ENCODE measurements at places on chromosomes 1 and 21.
A peak's percentile ranks its signal among the peaks of the same experiment; 100 is the strongest.

GRCh38 chr1:107649023-107649422, 316.0 kb downstream of the VAV3 start:
- DNase-seq: no peak

- DNase-seq: peak; percentile 98
These were observed 107.1 kb downstream of the NIBAN1 start for GRCh38 chr1:184866991-184867788.

DNA sequence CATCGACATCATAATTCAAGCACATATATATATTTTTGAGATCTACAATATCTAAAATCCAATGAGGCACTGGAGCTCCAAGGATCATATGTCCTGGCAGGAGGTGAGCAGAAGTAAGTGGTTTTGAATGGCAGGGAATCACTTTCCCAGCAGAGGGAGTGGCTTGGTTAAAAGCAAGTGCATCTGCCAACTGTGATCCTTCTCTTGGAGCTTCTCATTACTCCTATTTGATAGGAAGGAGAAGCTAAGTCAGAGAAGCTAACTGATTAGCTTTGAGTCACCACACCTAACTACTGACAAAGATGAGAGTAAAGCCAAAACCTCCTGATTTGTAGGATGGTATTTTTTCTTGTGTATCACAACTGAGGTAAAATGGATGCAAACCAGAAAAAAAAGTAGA, 55.0 kb downstream of the ALG14 start:
- DNase-seq: no peak

- no peak for DNase-seq
These were observed 40.8 kb downstream of the NTPCR start for GRCh38 chr1:232991238-232991637.

DNA sequence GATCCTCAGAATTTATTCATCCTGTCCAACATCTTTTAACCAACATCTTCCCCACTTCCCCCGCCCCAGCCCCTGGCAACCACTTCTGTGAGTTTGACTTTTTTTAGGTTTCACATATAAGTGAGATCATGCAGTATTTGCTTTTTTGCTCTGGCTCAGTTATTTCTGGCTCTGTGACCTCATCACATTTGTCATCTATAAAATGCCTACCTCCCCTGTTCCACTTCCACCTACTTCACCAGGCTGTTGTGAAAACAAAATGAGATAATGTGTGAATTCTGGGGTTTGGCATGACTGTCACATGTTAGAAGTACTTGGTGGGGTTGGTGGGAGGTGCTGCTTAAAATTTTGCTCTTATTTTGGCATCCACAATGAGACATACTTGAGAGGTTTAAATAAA, 18.4 kb downstream of the HHAT start:
- DNase-seq: no peak

DNA sequence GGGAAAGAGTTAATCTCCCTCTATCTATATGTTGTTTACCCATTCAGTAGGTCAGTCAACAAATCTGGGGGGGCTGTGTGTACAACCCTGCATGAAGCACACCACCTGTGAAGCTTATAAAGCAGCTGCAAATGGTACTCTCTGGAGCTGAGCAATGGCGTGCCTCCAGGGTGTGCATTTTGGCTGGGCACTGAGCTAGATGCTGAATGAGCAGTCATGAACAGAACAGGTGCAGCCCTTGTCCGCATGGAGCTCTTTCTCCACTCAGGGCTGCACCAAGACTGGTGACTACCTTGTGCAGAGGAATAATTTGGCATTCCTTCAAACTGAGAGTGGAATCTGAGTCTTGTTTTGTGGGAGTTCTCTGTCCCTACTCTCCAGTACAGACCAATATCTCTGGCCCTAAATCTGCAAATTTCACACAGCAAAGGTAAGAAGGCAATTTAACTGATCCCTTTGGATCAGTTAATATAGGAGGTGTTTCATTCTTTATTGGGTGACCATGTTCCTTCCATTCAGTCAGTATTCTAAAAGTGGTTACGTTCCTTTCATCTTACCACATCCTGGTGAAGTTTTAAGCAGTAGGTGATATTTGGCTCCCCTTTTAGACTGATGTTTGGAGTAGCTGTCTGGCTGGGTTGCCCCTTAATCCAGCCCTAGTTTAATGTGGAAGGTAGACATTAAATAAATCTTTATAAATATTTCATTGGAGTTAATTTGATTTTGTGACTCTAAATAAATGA, 76.0 kb downstream of the GPR88 start:
- no peak for DNase-seq

DNA sequence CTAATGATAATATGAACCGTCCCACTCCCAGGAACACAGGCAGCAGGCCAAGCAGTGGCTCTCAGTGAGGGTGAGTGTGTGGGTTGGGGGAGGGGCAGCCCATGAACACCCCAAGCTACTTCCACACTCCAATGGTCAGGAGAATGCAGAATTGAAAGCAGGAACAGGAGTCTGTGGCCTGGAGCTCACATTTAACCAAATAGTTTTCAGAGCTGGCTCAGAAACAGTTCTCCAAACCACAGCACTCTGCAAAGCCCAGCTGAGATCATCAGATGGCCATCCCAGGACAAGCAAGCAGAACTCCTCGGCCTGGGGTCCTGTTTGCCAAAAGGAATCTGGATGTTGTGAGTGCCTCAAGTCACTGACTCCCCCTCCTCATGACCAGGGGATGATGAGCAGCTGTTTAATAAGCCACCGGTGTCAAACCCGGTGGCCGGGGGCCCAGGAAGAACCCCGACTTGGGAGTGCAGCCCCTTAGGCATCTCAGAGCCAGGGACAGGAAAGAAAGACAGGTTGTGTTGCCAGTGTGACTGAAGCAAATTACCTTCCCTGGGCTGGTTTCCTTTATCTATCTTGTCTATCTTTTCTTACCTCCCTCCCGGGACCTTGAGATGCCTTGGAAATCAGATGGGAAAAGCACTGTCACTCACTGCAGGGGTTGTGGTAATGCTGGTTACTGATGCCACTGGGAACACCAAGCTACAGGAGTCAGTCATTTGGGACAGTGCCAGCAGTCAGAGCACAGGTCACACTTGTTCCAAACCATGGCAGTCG, 20.4 kb downstream of the DEGS1 start:
- peak; percentile 62 for DNase-seq

GRCh38 chr1:22606161-22606560, 30.3 kb upstream of the C1QA start:
- no peak for DNase-seq

DNA sequence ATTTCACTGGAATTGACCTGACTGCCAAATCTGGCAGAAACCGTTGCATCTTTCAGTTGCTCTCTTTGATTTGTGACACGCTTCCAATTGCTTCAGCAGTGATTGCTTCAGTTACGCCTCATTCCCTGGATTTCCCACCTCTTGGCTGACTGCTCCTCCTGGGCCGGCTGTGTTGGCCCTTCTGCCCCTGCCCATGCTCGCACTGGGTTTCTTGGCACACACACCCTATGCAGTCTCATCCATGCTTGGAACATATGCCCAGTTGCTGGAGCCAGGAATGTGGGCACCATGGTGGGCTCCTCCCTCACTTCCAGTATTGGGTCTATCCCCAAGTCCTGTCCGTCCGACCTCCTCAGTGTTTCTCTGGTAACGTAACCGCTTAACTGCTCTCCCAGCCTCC, 2.2 kb upstream of the ZBTB21 start:
- DNase-seq: no peak

- DNase-seq: no peak
These were observed 42.9 kb upstream of the CD2 start for GRCh38 chr1:116711263-116711840.

- DNase-seq: no peak
These were observed 193.7 kb downstream of the FOXD2 start for GRCh38 chr1:47631411-47631995.

DNA sequence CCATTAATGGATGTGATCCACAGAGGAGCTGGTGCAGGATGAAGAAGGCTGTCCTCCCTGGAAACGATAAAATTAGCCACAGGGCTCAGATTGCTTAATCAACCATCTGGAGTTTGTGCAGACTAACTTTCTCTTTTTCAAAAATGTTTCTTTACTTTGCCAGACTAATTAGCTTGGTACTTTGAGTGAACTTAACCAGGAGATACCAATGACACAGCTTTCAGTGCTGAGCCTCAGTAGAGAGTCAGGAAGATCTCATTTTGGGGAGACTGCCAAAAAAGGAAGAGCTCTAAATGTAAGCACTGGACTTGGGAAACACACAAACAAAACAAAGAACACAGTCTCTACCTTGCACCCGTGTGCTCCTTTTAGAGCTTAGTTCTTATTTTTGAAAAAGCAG, 248.1 kb upstream of the DEPDC1 start:
- no peak for DNase-seq

DNA sequence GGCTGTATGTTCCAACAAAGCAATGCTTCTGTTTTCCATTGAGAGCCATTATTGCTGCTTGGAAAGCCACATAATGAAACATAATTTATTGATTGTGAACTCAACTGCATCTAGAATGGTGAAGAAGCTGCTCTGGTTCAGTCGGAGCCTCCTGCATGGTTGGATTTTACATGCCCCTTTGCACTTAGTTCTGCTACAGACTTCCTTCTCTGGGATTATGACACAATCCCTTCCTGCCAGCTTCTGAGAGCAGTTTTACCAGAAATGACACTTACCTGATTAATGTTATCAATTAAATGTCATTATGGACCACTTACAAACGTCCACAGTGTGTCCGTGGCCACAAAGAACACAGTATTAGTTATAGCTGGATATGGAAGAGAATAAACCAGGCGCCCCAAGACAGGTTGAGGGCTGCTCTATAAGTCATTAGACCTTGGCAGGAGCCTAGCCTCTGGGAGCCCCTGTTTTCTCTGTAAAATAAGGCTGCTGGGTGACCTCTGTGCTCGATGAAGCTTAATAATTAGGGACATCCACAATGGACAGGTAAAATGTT, 7.0 kb upstream of the CD58 start:
- no peak for DNase-seq
